Activated CD4-positive, alpha-beta memory T cell treated with anti-CD3 and anti-CD28 coated beads for 36 hours (primary cell): ENCODE measurements at places on chromosomes 4 and X. TPM values are rescaled to one million over a fixed set of nuclear protein-coding genes. Genes with fewer than 3 reads are reported as not detected.

Gene NLGN3
- total RNA-seq, result 0.58 TPM

Gene HSFX1
- 0.24 TPM for total RNA-seq

Gene USP17L5
- total RNA-seq, result not detected

Gene GNRHR
- not detected for total RNA-seq

Gene MTMR8
- total RNA-seq, result 5.8 TPM

Gene CXCL8
- 0.56 TPM for total RNA-seq
